ENCODE measurements at places on chromosomes 4 and X. TPM values are rescaled to one million over a fixed set of nuclear protein-coding genes. Genes with fewer than 3 reads are reported as not detected.

DNA sequence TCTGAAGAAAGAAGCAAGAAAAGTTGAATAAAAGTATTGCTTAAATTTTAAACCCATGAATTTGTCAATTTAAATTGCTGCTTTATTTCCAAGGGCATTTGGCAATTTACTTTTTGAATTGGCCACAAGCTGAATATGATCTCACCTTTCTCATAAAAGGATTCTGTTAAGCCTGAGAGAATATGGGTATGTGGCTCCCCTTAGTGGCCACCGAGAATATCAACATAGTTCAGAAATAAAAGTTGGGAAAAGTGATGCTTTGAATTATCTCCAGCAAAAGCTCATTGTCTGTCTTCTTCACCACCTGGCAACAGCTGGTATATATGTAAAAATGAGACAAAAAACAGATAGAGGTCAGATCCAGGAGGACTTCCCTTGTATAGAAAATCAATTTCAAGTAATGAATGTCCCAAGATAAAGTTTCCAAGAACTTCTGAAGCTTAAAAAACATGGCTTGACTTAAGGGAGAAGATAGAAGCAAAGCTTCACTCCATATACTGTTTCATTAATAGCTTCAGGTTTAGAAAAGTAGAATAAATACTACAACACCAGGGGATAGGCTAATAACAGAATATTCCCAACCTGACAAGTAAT is 290.7 kb upstream of the FAM241A start:
- no peak for DNase-seq

DNA sequence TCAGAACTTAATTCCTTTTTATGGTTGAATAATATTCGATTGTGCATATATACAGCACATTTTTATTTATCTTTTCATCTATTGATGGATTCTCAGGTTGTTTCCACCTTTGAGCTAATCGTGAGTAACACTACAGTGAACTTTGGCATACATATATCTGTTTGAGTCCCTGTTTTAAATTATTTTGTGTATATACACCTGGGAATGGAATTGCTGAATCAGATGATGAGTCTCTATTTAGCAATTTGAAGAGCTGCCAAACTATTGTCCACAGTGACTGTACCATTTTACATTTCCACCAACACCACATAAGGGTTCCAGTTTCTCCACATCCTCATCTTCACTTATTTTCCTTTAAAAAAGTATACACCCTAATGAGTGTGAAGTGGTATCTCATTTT is 166.2 kb upstream of the FGF13 start:
- no peak for DNase-seq

The XAGE1A gene
- total RNA-seq, result not detected

The JCHAIN gene
- under 0.01 TPM for total RNA-seq

DNA sequence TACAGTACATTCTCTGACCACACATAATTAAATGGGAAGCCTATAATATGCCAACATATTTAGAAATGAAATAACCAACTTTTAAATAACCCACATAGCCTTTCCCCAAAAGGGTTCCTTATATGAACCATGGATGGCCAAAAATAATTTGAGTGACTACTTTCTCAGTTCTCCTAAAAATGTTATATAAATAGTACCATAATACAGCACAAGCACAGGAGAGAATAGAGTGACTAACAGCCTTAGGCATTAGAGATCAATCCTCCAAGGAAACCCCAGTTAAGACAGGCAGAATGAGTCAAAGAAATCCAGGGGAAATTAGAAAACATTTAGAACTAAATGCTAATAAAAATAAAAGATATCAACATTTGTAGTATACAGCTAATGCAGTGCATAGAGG is 50.2 kb downstream of the ANKRD17 start:
- no peak for DNase-seq

DNA sequence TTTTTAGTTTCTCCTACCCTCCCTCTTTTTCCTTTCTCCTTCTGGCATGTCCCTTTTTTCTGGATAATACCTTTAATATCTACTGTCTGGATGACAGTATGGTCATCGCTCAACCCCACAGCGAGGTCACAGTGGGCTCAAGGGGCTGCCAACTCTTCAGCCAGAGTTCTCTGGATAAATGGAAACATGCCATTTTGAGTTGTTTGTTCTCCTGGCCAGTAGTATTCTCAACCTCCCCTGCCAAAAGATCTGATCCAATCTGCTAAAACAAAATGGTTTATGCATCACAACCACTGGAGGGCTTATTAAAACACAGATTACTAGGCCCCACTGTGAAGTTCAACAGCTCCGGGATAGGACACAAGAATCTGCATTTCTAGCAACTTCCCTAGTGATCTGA is 5.0 kb upstream of the LAMP2 start:
- no peak for DNase-seq

DNA sequence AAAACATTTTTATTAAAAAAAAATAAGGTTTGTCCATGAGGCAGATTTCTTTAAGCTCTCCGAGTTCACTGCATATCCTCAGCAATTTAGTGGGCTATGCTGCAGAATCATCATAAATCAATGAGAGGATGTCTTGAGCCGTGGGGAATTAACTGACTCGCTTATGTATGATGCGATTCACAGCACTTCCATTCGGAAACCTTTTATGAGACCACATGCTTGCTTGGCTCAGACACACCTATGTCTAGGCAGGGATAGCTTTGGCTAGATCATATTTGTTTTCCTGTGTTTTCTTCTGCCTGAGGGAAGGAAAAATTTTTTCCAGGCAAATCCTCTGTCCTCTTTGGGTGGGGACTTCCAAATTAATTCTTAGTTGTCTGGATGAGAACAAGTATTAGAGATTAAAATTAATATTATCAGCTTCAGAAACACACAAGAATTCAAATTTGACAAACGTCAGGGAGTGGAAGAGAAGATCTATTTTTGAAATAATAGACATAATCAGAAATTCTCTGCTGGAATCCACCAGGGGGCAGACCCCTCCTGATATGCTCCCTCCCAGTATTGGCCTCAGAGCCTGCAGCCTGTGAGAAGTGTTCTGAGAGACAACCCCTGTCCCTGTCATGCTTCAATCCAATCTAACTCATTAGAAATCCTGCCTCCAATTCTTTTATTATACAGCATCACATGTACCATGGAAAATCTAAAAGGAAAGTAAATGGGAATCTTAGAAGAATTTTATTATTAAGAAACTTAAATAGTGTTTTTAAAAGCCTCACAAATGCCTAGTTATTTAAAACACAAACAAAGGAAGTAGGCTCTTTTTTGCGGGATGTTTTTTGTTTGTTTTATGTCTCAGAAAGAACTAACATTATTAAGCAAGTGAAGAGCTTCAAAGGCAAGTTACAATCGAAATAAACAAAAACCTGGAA is 345.1 kb upstream of the TACR3 start:
- peak; percentile 5 for DNase-seq

The SSX4 gene
- not detected for total RNA-seq

DNA sequence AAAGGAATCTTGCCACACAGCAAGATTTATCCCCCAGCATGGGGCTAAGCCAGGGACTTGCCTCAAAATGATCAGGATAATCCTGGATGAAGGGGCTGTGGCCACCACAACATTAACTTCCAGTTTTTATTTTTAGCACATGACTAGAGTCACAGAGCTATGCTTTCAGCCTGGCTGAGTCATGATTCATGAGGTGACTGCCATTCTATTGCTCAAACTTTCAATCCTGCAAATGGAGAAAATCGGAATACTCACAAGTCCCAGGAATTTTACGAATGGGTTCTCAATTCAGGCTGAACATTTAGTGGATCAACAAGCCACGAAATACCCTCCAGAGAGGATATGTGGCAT is 70.7 kb upstream of the HPGD start:
- DNase-seq, result no peak
